Epithelial cell of alveolus of lung (primary cell): ENCODE measurements at places on chromosomes 13 and 19. TPM values are rescaled to one million over a fixed set of nuclear protein-coding genes. Genes with fewer than 3 reads are reported as not detected.

The FRY gene
- 0.64 and 7.9 TPM in 2 replicates for total RNA-seq

The LENG9 gene
- total RNA-seq: 6.3 TPM in 2 replicates

The PLVAP gene
- 1.3 TPM in 1 of 2 replicates, not detected in the other for total RNA-seq

The IL12RB1 gene
- not detected in 2 replicates for total RNA-seq

The CCDC122 gene
- total RNA-seq: 5.8 and 8.3 TPM in 2 replicates

The PRODH2 gene
- not detected in 2 replicates for total RNA-seq

The ZIC5 gene
- total RNA-seq: not detected in 2 replicates
